Stomach (tissue), 19 donors: ENCODE measurements at places on chromosomes 6 and 20. TPM values are rescaled to one million over a fixed set of nuclear protein-coding genes. Genes with fewer than 3 reads are reported as not detected.

- no peak for DNase-seq
These were observed 211.0 kb downstream of the WDR27 start for GRCh38 chr6:169490830-169491229.

DNA sequence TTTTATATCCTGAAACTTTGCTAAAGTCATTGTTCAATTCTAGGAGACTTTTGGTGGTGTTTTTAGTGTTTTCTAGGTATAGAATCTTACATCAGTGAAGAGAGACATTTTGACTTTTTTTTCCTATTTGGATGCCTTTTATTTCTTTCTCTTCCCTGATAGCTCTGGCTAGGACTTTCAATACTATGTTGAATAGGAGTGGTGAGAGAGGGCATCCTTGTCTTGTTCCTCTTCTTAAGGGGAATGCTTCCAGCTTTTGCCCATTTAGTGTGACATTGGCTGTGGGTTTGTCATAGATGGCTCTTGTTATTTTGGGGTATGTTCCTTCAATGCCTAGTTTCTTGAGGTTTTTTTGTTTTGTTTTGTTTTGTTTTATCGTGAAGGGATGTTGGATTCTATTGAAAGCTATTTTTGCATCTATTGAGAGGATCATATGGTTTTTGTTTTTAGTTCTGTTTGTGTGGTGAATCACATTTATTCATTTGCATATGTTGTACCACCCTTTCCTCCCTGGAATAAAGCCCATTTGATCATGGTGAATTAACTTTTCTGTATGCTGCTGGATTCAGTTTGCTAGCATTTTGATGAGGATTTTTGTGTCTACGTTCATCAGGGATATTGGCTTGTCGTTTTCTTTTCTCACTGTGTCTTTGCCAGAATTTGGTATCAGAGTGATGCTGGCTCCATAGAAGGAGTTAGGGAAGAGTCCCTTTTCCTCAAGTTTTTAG is 540.1 kb upstream of the FLRT3 start:
- DNase-seq = no peak

DNA sequence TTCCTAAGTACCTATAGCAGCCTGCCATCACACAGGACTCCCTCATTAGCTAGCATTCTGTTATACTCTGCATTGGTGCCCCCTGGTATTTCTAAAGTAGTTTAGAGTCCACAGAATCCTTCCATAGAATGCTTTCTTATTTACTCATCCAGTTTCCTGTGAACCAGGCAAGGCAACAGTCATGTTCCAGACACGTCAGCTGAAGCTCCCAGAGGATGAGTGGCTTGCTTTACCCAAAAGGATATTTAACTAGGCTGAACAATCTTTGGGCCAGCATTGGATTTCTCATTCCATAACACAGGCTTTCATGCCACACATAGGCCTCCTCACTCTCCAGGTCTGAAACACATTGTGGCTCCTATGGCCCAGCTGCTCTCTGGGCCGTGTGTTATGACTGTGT is 203.8 kb upstream of the MAP3K7 start:
- no peak for DNase-seq

Gene LY6G6F
- total RNA-seq = not detected

Gene DEFB132
- total RNA-seq = not detected
